Sigmoid colon (tissue), 7 donors: ENCODE measurements at places on chromosomes 16 and 17. TPM values are rescaled to one million over a fixed set of nuclear protein-coding genes. Genes with fewer than 3 reads are reported as not detected.
A peak's percentile ranks its signal among the peaks of the same experiment; 100 is the strongest.

DNA sequence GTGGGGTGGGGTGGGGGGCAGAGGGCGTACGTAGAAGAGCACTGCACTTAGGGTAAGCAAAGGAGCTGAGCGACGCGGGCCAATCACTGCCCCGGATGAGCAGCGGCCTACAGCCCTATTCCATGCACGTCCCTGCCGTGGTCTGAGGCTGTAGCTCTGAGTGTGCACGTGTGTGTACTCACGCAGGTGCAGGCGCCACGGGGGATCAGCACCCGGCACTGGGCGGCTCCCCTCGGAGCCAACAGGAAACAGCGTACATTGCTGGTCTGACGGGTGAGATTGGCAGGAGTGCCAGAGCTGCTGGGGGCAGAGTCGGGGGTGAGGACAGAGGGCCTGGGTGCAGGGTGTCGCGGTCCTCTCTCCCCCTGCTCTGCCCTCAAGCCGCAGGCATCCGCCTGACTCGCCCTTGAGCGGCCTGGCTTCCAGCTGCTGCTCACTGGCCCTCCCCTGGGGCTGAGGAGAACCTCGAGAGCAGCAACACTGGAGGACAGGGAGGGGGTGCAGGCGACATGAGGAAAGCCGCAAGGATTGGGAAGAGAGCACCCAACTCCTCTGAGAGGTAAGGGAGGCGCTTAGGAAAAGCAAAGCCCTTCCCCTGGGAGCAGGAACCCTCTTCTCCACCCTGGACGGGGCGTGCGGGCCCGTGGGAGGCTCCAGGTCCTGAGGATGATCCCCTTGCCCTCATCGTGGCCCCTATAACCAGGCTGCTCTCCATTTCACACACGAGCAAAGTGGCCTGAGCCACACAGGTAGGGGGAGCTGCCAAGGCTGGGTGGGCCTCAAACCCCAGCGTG, 57.8 kb downstream of the ENGASE start:
- DNase-seq, result no peak

DNA sequence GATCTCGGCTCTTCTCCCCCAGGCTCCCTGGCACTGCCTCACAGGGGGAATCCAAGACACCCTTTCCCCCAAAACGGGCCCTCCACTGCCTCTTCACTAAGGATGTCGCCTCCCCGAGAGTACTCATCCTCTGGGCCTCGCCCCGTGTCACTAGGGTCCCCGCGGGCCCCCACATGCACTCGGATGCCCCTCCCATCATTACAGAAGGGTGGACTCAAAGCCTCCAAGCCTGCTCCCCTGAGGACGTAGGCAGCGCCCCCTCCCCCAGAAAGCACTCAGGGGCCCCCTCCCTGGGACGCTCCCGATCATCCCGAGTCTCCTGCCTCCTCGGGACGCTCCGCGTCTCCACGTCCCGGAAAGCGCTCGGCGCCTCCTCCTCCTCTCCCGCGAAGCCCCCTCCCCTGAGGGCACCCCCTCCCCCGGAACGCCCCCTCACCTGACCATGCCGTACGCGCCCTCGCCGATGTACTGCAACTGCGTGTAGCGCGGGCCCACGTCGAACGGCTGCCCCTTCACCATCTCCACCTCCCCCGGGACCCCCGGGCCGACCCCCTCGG, 338 bp downstream of the MAPK3 start:
- no peak for DNase-seq

GRCh38 chr16:12771341-12771798, 32.3 kb downstream of the CPPED1 start:
- no peak for DNase-seq

Gene KRTAP4-7
- not detected for polyA plus RNA-seq

DNA sequence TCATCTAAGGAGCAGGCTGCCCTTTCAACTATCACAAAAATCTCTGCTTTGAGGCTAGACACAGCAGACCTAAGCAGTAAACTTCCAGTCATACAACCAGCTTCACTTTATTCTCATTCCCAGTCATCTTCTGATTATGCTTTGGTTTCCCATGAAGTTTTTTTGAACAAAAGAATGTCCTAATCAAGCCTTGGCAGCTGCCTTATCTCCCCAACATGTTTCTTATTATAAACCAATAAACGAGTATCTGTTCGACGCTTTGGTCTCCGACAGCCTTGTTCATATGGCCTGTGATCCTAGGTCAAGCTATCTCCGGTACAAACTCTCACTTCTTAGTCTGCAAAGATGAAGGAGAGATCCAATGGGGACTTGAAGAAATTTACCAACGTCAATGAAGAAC, 47.4 kb upstream of the CDYL2 start:
- DNase-seq, result no peak

- DNase-seq, result no peak
These were observed 57.3 kb upstream of the HNF1B start for GRCh38 chr17:37802061-37802595.

DNA sequence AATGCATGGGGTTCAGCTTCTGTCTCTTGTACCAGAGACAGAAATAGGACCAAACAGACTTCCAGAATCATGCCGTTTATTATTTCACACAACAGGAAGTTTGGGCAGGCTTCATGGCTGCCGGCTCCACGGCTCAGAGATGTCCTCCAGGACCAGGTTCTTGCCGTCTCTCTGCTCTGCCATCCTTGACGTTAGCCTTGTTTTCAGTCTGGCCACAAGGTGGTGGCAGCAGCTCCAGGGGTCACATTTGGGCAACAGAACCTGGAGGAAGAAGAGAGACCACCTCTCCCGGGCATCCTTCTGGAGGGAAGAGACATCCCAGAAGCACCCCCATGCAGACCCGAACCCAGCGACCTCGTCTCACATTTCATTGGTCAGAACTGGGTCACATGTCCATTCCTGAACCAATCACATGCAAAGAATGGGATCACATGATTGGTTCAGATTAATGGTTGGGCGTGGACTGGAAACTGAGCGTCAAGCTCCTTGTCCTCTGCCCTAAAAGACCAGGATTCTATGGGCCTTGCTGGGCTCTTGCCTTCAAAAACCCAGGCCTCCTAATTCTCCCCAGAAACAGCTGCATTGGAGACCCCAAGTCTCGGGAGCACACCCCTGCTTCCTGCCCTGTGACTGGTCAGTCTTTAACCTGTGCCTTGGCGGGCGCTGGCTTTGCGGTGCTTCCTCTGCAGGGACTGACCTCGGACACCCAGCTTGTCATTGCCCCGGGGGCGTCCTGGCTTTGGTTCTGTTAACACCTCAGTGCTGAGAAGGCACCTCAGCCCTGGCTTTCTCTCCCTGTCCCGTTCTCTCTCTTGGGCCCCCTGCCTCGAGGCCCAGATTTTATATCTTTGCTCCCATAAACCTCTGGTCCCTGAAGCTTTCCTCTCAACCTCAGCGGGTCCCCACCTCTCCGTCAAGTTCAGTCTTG, 63.3 kb downstream of the IRF8 start:
- DNase-seq, result no peak

DNA sequence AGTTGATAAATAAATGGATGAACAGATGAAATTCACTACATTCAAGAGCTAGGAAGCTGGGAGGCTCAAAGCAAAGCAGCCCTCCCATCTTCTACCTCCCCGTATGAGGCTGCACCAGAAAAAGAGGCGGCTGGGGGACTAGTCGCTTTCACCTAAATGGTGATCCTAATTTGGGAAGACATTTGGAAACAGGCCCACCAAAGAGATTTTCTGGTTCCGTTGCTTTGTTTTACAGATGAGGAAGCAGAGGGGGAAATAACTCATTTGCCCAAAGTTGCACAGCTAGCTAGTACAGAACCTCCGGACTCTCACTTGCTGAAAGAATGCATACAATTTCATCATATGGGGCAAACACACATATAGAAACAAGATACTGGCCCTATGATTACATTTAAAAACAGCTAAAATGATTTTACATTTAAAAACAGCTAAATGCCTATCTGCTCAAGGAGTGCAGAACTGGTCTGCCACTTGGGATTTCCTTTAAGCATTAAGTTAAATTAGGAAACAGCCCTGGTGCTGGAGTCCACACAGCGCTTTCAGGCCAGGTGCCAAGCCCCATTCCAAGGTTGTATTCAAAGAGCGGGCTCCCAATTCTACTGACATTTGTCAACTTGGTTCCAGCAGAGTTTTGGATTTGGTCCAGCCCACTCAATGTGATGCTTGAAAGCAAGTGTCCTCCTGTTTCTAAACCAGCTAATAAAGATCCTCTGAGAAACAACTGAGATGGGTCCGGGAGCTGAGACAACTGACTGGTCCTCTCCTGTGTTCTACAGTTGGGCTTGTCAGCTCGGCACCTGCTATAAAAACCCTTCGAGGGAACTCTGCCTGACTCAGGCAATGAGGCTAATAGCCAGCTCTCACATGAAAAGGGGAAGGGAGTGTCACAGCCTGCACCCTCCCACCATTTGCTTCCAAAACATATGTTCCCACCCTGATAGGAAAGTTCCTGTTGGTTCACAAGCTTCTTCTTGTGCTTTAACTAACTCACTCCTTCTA, 11.7 kb downstream of the ERN1 start:
- peak; percentile 68 for DNase-seq

DNA sequence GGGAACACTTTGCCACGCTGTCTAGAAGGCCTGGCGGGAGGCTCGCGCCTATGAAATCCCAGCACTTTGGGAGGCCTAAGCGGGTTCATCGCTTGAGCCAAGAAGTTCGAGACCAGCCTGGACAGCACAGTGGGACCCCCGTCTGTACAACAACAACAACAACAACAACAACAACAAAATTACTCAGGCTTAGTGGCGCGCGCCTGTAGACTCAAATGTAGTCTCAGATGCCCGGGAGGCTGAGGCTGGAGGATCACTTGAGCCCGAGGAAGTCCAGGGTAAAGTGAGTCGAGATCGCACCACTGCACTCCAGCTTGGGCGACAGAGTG, 297 bp upstream of the SLFN13 start:
- DNase-seq, result no peak

Gene SLFN14
- not detected for polyA plus RNA-seq

Gene HEATR9
- 0.06 TPM for polyA plus RNA-seq

- no peak for DNase-seq
These were observed 22.6 kb downstream of the TPPP3 start for GRCh38 chr16:67370661-67371060.

Gene ZNF213
- 7.2 TPM for polyA plus RNA-seq

DNA sequence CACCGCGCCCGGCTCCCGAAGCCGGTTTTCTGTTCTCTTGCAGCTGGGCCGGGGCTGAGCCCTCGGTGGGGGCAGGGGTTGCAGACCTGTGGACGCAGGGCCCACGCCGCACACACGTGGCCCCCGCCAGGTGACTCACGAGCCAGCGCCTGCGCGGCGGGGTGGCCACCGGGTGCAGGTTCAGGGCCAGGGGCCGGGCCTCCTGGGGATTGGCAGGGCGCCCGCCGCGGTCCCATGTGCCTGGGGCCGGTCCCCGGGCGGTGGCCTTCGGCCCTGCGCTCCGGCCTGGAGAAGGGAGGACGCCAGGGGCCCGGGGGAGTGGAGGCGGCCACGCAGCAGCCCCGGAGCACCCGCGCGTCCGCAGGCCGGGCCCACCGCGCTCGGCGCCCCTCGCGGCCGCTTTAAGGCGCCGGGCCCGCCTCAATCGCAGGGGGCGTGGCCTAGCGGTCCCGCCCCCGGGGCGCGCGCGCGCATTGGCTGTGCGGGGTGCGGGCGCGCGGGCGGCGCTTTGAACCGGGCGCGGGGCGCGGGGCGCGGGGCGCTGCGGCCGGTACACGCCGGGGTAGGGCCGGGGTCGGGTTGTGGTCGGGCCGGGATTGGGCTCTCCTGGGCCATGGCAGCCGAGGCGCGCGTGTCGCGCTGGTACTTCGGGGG, at the start of gene SLC25A10:
TSS of gene SLC25A10 (plus strand) at position 471 of the 654 bp plus-strand sequence. CDS start at position 614, 143 bp downstream.
- peak; percentile 84 for DNase-seq
